Activated naive CD4-positive, alpha-beta T cell treated with anti-CD3 and anti-CD28 coated beads for 36 hours (primary cell): ENCODE measurements at places on chromosomes 16 and 17.

DNA sequence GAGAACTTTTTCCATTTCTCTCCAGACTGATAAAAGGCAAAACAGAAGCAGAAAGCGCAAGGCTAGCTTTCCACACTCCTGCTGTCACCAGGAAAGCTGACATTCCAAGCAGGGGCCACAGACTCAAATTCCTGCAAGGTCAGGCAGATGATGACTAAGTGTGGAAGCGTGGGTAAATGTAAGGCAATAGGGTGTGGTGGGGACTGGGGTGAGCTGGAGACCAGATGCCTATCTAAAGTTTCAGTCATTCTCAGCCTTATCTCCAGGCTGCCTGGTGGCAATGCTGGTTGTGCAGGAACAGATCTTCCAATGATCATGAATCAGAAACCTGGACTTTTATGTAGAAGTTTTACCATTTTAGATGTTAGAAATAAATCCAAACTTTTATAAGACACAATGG lies 224.1 kb downstream of the GSG1L start:
- DNase-seq = no peak

- DNase-seq = peak; percentile 32
Observed at GRCh38 chr16:47016700-47017133, 43.2 kb upstream of the DNAJA2 start.

GRCh38 chr16:71645450-71645849 lies 19.5 kb downstream of the MARVELD3 start:
- DNase-seq = no peak

GRCh38 chr17:76640550-76641380 lies 2.8 kb downstream of the ST6GALNAC1 start:
- DNase-seq = no peak

- no peak for DNase-seq
Observed at GRCh38 chr16:17138801-17139200, 332.0 kb downstream of the XYLT1 start.
